ENCODE measurements at places on chromosomes 2 and 18.

DNA sequence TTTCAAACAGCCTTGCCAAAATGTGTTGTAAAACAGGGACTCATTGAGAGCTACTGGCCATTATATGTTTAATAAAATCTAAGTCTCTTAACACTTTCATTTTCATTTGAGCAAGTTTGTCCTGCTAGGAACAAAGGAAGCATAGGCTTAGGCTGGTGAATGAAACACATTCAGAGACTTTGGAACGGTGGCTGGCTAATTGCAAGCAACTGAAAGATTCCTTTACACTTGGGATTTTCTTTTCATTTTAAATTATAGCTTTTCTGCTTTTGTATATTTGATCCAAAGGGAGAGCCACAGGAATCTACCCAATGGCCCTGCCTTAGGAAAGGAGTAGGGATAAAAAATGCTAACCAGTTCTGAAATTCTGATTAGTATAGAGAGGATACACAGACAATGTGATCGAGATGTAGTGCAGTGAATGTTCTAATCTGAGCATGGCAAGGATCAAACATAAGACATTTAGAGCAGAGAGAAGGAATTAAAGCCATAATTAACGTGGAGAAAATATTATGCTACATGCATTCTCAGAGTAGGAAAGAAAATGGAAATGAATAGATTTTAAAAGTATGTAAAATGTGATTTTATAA is 911.4 kb upstream of the SLC39A10 start:
- no peak for DNase-seq

- no peak for DNase-seq
Observed at GRCh38 chr2:151176661-151177060, 85.0 kb downstream of the RBM43 start.

DNA sequence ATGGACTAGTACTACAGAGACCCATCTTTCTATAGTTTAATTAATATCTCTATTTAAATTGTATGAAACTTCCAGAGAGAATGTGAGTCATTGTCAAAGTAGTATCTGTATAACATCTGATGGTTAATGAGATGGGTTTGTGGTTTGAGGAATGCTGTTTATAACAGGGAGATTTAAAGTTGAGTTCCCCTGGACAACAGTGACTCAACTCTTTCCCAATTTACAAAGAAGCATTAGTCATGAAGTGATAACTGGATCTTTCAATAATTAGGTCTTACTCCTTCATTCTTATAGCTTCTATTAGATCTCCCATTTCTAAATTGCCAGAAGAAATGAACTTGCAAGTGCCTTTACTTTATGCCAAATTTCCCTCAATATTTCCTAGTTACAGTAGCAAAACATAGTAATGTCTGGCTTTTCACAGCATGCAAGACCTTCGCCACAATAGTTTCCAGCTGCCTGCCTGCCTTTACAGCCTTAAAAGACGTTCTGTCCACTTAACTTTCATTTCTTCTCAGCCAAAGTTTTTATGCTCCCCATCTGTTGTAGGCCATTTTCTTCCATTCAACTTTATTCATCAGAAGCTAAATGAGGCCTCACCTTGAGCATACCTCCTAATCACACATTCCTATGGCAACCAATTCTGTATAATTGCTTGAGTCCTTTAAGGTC is 47.7 kb upstream of the WDR75 start:
- no peak for DNase-seq

DNA sequence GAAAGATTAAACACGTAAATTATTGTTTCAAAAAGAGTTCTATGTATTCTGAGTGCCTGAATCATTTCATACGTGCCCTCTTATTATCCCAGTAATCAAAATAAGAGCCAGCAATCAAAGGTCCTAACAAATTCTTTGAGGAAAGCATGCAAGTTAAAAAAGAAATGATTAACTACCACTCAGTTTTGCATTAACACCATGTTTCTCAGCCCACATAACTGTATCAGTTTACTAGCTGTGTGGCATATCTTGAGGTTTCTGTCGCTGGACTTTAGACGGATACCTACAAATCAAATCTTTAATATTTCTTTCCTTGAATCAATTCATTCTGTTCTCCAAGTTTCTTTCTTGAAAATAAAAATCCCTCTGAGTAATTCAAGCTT is 668.9 kb upstream of the CHAC2 start:
- no peak for DNase-seq

DNA sequence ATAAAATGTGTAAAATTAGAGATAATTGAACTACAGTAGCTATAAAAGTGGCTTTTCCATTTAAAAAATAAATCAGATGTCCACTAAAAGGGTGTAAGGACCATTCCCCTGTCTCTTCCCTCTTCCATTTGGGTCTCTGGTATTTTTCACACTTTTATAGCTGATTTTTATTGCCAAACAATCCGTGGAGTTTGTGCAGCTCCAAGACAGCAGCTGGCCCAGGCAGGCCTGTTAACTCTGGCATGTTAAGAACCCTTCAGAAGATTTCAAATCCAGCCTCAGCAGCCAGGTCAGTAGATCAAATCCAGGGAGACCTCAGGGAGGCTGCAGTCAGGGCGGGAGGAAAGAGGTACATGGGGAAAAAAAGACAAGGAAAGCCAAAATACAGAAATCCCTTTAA is 827.1 kb upstream of the FANCL start:
- DNase-seq = no peak

DNA sequence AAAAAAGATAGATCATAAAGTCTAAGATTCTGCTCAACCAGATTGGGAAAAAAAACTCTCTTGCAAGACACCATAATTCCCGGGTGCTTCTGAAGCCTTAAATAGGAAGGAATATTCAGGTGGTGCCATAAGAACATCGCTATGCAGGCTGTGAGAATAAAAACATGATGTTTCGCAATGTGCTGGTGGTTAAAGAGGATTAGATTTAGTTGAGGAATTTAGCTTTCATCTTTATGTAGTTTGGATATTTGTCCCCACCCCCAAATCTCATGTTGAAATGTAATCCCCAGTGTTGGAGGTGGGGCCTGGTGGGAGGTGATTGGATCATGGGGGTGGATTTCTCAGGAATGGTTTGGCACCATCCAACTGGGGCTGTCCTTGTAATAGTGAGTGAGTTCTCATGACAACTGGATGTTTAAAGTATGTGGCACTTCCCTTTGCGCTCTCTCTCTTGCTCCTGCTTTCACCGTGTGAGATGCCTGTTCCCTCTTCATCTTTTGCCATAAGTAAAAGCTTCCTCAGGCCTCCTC is 132.2 kb downstream of the AKAIN1 start:
- DNase-seq = no peak

- DNase-seq = no peak
Observed at GRCh38 chr18:52310651-52311050, 29.3 kb upstream of the DCC start.

DNA sequence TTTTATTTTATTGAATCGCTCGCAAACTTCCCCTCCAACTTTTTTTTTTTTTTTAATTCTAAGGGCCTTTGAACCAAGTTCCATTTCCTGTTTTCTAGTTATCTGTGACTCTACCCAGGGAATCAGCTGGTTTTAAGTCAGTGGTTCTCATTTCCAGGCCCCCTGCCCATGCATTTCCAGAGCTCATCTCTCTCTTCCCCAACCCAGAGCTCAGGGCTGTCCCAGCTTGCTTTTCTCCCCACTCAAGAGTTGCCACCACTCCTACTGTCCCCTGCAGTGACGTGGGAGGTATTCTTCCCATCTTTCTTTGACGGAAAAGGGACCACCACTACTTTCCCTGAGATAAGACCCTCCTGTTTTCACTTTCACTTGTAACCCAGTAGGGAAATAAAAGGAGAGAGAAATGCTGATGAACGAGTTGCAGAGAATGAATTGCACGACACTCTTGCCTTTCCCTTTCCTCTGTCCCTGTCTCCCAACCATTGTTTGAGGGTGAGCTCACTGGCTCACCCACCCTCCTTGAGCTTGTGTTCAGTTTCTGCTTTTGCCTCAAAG is 42.1 kb downstream of the TET3 start:
- DNase-seq = no peak

- DNase-seq = no peak
Observed at GRCh38 chr2:136242100-136242499, 124.2 kb upstream of the CXCR4 start.

DNA sequence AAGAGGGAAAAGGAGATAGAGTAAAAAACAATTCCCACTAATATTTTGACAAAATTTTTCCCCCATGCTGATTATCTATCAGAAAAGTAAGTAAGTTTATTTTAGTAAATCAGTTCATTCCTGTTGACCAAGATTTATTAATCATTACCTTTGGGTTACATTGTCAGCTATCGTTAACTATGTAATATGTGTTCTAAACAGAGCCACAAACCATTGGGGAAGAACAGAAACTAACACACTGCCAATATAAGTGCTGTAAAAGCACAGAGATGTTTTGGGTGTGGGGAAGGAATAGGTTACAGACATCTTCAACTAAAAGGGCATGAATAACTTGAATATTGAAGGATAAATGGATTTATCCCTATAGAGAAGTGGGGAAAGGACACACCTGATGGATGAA is 42.5 kb upstream of the ACADL start:
- no peak for DNase-seq

DNA sequence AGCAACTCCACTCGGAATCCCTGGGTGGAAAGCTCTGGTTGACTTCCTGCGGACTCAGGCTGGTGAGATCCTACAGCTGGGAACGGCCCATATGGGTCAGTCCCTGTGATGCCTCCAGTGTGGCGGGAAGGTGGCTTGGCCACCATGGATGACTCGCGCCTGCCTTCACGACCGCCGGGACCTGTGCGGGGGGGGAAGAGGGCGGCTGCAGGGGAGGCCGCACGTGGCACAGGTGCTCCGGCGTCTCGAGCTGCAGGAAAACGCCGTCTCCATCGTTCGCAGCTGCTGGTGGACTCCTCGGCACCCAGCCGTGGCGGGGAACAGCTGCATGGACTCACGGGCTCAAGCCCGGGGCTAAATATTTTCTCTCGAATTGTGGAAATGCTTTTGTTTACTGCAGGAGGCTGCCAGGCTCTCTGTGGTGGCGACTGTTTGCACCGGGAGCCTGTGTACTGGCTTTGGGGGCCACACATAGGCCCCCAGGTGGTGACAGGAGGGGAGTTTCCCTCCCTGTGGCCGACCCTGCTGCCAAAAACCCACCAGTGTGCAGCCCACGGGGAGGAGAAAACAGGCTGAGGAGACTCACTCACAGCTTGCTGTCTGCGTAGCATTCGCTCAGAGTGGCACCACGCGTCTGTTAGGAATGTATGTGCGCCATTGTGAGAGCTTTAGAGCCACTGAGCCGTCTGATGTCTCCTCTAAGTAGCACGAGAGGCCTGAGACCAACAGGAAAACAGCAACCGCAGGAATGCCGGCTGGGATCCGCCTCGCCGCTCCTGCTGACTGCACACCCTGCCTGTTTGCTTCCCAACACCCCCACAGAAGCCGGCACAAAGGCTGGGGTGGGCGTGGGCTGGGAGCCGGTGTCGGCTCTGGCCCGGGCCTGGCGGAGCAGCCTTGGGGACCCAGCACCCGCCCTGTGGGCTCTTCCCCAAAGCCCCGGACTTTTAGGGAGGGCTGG is 89.2 kb downstream of the NFATC1 start:
- no peak for DNase-seq

DNA sequence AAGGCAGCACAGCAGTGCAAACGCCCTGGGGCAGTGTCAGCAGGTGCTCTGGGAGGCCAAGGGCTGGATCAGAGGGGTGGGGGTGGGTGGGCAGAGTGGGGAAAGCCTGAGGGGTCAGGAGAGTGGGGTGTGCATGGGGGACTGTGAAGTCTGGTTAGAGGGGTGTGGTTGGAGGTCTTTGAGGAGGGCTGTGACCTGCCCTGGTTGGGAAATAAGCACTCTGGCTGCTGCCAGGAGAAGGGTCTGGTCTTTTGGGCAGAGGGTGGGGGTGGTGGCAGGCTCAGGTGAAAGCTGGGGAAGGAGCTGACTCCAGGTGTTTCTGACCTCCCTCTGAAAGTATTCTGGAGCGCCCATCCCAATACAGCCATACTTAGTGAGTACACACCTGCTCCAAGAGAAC is 4.2 kb downstream of the ALPI start:
- no peak for DNase-seq

DNA sequence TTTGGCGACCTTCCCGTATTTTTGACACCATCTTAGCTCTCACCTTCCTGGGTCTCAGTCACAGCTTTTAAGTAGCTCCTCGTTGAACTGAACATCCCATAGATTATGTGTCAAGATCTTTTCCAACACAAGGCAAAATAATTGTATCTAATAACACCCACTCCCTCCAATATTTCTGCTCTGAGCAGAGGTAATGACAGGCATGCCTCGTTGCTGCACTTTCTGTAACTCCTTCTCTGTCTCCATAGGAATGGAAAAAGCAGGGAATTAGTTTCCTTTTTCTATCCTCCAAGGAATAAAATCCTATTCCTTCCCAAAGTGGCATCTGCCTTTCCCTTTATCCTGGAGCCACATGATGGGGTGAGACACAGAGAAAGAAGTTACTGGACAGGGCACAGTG is 174.0 kb upstream of the CDH20 start:
- DNase-seq = no peak

- no peak for DNase-seq
Observed at GRCh38 chr18:39960550-39960949, 1994.5 kb upstream of the PIK3C3 start.

DNA sequence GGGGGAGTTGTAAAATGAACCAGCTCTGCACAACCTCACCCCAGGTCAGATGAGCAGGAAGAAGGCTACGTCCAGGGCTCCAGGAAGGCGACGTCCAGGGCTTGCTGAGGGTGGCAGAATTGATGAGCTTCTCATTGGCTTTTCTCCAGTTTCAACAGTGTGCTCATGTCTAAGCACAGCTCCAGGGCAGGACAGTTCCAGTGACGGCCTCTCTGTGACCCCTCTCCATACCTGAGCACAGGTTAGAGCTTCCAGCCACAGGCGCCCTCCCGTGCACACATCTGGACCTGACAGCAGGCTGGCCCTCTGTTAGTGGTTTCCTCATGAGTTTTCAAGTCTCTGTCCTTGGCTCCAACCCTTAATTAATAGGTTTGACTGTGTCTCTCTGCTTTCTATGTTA is 327.6 kb downstream of the ZNF516 start:
- no peak for DNase-seq

- no peak for DNase-seq
Observed at GRCh38 chr2:175414882-175415487, 233.5 kb upstream of the ATP5MC3 start.

- DNase-seq = no peak
Observed at GRCh38 chr2:101771227-101771902, 73.9 kb downstream of the MAP4K4 start.

GRCh38 chr2:74513605-74514367 is 464 bp upstream of the TLX2 start:
- DNase-seq = peak; percentile 36

DNA sequence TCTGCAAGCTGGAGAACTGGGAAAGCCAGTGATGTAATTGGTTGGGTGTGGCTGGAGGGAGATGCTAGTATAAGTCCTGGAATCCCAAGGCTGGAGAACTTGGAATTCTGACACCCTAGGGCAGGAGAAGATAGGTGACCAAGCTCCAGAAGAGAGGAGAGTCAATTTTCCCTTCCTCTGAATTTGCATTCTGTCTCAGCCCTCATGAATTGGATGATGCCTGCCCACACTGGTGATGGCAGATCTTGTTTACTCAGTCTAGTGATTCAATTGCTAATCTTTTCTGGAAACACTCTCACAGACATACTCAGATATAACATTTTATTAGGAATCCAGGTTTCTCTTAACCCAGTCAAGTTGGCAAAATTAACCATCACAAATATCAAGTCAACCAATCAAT is 287.2 kb downstream of the RDH14 start:
- no peak for DNase-seq

- no peak for DNase-seq
Observed at GRCh38 chr2:230657906-230658305, 54.7 kb upstream of the CAB39 start.

- DNase-seq = no peak
Observed at GRCh38 chr2:6353669-6354068, 512.0 kb downstream of the CMPK2 start.

Measured in activated naive CD4-positive, alpha-beta T cell treated with Interleukin-2 at 50 U/mL for 16 hours (primary cell).